Osteocyte (in vitro differentiated cells): ENCODE measurements at places on chromosomes 6 and 20. TPM values are rescaled to one million over a fixed set of nuclear protein-coding genes. Genes with fewer than 3 reads are reported as not detected.

Gene BPI
- total RNA-seq, result 7.7 and 8.5 TPM in 2 replicates

Gene EFHC1
- 28.9 and 33.8 TPM in 2 replicates for total RNA-seq

Gene PLEKHG1
- total RNA-seq, result 3.3 and 4.3 TPM in 2 replicates

Gene FAM83B
- total RNA-seq, result 0.26 and 0.64 TPM in 2 replicates

Gene KHDRBS2
- not detected in 2 replicates for total RNA-seq

Gene FAM209A
- total RNA-seq, result 0.42 and 1.0 TPM in 2 replicates

Gene SYTL3
- 0.31 and 0.48 TPM in 2 replicates for total RNA-seq

DNA sequence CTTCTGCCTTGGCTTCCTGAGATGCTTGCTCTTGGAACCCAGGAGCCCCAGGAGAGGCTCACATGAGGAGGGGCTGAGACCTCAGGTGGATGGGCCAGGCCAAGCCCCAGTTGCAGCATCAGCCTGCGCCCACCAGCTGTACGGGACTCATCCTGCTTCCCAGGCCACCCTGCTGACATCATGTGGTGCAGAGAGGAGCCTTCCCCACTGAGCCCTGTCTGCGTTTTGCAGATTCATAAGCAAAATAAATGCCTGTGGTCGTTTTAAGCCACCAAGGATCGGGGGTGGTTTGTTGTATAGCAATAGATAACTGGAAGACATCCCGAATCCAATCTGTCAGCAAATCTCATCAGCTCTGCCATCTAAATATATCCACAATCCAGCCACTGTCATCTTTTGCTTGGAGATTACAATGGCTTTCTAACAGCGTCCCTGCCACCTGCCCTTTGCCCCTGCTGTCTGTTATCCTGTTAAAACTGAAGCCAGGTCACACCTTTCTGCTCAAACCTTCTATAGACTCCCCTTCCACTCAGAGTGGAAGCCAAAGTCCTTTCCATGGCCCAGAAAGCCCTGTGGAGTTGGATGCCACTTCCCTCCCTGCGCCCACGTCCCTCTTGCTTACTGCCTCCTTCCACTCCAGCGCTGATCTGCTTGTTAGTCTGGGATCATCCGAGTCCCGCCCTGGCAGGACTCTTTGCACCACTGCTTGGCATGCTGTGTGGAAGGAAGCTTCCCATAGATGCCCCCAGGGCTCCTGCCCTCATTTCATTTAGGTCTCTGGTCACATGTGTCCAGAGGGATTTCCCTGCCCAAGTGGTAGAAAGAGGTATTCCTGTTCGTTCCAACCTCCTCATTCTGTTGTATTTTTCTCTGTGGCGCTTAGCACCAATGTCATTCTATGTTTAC, 24.0 kb upstream of the MLN start:
- peaks cover 18% of the 10 kb centered on the region for H3K27me3 ChIP-seq
- H3K27ac ChIP-seq, result no peak overlapping the region
- DNase-seq, result no peak
- H3K4me3 ChIP-seq, result no peak overlapping the region
- peaks cover 23% of the 10 kb centered on the region for H3K4me1 ChIP-seq

DNA sequence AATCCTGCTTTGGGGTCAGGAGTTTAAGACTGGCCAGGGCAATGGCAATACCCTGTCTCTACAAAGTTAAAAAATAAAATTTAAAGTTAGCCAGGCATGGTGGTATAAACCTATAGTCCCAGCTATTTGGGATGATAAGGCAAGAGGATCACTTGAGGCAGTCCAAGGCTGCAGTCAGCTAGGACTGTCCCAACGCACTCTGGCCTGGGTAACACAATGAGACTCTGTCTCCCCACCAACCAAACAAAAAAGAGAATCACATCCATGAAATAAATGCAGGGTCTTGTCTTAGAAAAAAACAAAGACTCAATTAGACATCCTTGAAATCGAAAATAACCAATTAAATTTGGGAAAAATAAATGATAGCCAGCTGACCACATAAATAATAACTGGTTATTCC, 88.9 kb downstream of the PHIP start:
- H3K4me1 ChIP-seq, result no peaks in the 10 kb centered on the region
- no peaks in the 10 kb centered on the region for H3K27me3 ChIP-seq
- DNase-seq, result no peak
- no peak overlapping the region for H3K27ac ChIP-seq

GRCh38 chr6:74320715-74321114, 624.7 kb downstream of the CD109 start:
- no peaks in the 10 kb centered on the region for H3K36me3 ChIP-seq
- no peak overlapping the region for H3K4me3 ChIP-seq
- no peaks in the 10 kb centered on the region for H3K4me1 ChIP-seq
- H3K27ac ChIP-seq, result no peak overlapping the region

DNA sequence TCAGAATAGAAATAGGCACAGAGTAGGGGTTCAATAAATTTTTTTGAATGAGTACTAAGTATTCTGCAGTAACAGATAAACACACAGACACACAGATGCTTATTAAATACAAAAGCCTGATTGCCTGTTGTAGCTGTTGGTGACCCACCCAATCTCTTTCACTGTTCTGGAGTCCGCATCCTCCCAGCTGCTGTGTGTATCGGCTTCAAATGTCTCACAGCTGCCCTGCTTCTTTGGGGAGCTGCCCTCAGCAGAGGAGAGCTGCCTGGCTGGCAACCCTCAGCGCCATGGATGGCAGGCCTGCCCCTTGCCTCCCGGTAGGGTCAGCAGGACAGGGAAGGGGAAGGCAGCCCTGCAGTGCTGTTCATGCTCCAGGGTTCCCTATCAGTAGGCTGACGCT, 85.9 kb upstream of the PRND start:
- H3K4me1 ChIP-seq, result no peaks in the 10 kb centered on the region
- no peak overlapping the region for H3K4me3 ChIP-seq
- H3K27me3 ChIP-seq, result peaks cover 7% of the 10 kb centered on the region
- no peak for DNase-seq

DNA sequence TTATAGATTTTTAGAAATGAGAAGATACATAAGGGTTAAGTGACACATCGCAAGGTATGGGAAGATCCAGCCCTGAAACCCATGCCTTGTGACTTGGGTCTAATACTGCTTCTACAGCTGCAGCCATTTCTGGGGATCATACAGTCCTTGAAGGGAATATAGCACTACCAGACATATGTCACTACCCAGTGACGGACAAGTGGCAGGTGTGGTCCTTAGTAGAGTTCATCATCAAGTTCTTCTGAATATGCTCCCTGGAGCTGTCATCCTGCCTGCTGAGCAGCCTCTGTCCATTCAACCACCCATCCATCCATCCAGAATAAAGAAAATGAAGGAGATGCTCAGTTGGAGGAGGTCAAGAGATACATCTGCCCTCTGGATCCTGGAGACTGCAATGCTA, 118.6 kb upstream of the ASF1A start:
- no peak for DNase-seq
- peaks cover 41% of the 10 kb centered on the region for H3K27me3 ChIP-seq
- no peaks in the 10 kb centered on the region for H3K36me3 ChIP-seq
- no peak overlapping the region for H3K27ac ChIP-seq

- no peak overlapping the region for H3K4me3 ChIP-seq
- no peak overlapping the region for H3K27ac ChIP-seq
- H3K4me1 ChIP-seq, result peaks cover 8% of the 10 kb centered on the region
- no peaks in the 10 kb centered on the region for H3K27me3 ChIP-seq
- no peak for DNase-seq
- peaks cover 4% of the 10 kb centered on the region for H3K36me3 ChIP-seq
These were observed 3.7 kb upstream of the MYLK4 start for GRCh38 chr6:2754393-2754792.

GRCh38 chr6:169707772-169708171, 5.8 kb downstream of the C6orf120 start:
- no peak overlapping the region for H3K4me3 ChIP-seq
- DNase-seq, result no peak

- H3K27me3 ChIP-seq, result no peaks in the 10 kb centered on the region
- peak overlapping the region; percentile 36 for H3K27ac ChIP-seq
- H3K4me3 ChIP-seq, result peak overlapping the region; percentile 24
These were observed 20.4 kb downstream of the ZUP1 start for GRCh38 chr6:116648156-116648555.

DNA sequence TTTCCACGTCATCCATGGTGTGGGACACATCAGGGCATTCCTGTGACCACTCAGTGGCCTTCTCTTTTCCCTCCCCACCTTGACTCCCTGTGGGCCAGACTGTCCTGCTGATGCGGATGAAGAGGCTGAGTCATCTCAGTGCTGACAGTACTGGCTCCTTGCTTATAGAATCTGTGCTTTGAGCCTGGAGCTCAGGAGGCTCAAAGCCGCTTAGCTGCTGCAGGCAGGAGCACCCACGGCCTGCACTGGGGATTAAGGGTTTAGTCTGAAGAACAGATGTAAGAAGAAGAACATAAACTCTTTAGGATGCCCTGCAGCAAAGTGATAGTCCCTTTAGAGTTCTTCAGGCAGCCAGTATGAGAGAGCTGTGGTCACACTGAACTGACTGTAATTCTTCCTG, 642.0 kb upstream of the CHD6 start:
- no peak overlapping the region for H3K27ac ChIP-seq
- no peaks in the 10 kb centered on the region for H3K36me3 ChIP-seq
- no peaks in the 10 kb centered on the region for H3K4me1 ChIP-seq
- H3K4me3 ChIP-seq, result no peak overlapping the region
- no peaks in the 10 kb centered on the region for H3K27me3 ChIP-seq
- no peak for DNase-seq

DNA sequence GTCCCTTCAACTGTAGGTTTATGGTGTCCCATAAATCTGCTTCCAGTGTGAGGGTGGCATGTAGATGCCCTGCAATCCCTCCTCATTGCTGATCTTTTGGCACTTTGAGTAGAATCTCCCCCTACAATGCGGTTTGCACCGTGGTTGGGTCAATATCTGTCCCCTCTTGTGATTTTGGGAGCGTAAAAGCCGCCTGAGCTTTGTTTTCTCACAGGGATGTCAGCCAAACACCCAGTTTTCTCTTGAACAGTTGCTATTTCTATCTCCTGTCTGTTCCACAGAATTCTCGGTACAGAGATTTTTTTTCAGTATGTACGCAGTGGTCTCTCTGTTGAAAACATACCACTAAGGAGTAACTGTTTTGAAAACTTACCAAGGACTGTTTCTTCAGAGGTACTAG, 21.8 kb downstream of the CDS2 start:
- no peak for DNase-seq
- H3K4me3 ChIP-seq, result no peak overlapping the region
- no peak overlapping the region for H3K27ac ChIP-seq
- no peaks in the 10 kb centered on the region for H3K27me3 ChIP-seq
- H3K4me1 ChIP-seq, result peaks cover 9% of the 10 kb centered on the region
- peaks cover 2% of the 10 kb centered on the region for H3K36me3 ChIP-seq

DNA sequence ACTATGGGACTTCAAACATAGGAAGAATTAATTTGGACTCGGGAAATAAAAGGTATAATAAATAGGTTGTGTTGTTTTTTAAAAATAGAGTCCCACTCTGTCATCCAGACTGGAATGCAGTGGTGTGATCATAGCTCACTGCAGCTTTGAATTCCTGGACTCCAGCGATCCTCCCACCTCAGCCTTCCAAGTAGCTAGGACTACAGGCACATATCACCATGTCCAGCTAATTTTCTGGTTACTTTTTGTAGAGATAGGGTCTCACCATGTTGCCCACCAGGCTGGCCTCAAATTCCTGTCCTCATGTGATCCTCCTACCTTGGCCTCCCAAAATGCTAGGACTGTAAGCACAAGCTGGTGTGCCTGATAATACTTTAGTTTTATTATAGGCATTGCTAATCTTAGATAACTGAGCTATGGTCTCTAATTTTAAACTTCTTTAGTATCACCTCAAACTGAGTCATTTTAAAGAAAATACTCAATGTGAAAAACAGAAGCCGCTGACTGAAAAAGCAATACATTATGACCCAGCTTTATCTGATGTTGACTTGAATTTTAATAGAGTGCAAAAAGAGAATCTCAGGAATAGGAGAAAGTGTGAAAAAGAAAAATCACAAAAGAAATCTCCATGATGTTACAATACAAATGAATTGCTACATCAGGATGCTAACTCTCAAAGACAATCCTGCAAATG, 251.0 kb downstream of the RNGTT start:
- no peaks in the 10 kb centered on the region for H3K36me3 ChIP-seq
- H3K4me3 ChIP-seq, result no peak overlapping the region
- H3K27ac ChIP-seq, result no peak overlapping the region
- H3K4me1 ChIP-seq, result no peaks in the 10 kb centered on the region

DNA sequence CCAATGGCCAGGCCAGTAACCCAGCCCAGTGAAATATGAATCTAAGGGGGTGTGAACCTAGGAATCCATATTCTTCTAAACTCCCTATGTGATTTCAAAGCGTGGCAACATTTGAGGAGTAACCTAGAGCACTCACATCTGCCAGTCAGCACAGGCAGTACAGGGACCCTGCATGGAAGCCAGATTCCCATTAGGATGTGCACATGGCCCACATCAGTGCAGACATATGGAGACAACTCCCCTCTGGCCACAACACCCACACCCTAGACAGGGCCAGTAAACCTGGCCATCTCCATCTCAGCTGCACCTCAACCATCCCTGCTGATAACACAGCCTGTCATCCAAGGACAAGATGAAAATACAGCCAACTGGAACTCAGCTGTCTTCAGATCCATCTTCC, 56.5 kb downstream of the KIF16B start:
- no peak overlapping the region for H3K4me3 ChIP-seq
- H3K36me3 ChIP-seq, result peaks cover 11% of the 10 kb centered on the region
- no peaks in the 10 kb centered on the region for H3K27me3 ChIP-seq
- peaks cover 2% of the 10 kb centered on the region for H3K4me1 ChIP-seq

GRCh38 chr6:31490115-31490873, 7.7 kb upstream of the MICB start:
- no peak overlapping the region for H3K27ac ChIP-seq
- no peaks in the 10 kb centered on the region for H3K36me3 ChIP-seq
- H3K4me3 ChIP-seq, result no peak overlapping the region
- no peaks in the 10 kb centered on the region for H3K27me3 ChIP-seq
- peaks cover 28% of the 10 kb centered on the region for H3K4me1 ChIP-seq

DNA sequence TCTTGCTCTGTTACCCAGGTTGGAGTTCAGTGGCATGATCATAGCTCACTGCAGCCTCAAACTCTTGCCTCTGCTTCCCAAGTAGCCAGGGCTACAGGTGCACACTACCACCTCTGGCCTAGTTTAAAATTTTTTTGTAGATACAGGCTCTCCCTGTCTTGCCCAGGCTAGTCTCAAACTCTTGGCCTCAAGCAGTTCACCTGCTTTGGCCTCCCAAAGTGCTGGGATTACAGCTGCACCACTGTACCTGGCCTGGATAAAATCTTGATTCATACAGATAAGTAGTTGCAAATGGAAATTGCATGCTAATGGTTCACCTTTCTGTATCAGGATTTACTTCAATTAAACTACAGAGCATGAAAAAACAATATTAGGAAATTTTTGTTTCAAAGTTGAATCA, 4.2 kb downstream of the CD2AP start:
- no peaks in the 10 kb centered on the region for H3K36me3 ChIP-seq
- DNase-seq, result no peak
- no peak overlapping the region for H3K4me3 ChIP-seq
- H3K27ac ChIP-seq, result no peak overlapping the region
- no peaks in the 10 kb centered on the region for H3K27me3 ChIP-seq

- no peak overlapping the region for H3K4me3 ChIP-seq
- DNase-seq, result no peak
- H3K27ac ChIP-seq, result no peak overlapping the region
- H3K4me1 ChIP-seq, result no peaks in the 10 kb centered on the region
These were observed 199.1 kb downstream of the CENPW start for GRCh38 chr6:126539022-126539421.

GRCh38 chr20:63641792-63642523, 11.3 kb downstream of the STMN3 start:
- no peak overlapping the region for H3K27ac ChIP-seq
- peaks cover 6% of the 10 kb centered on the region for H3K4me1 ChIP-seq
- H3K36me3 ChIP-seq, result no peaks in the 10 kb centered on the region
- H3K4me3 ChIP-seq, result peak overlapping the region; percentile 66
